ENCODE measurements at places on chromosomes 5 and 9.

GRCh38 chr9:111762556-111762955 is 32.2 kb downstream of the SHOC1 start:
- no peak for DNase-seq

GRCh38 chr9:112545237-112545636 is 58.6 kb downstream of the KIAA1958 start:
- DNase-seq, result no peak

DNA sequence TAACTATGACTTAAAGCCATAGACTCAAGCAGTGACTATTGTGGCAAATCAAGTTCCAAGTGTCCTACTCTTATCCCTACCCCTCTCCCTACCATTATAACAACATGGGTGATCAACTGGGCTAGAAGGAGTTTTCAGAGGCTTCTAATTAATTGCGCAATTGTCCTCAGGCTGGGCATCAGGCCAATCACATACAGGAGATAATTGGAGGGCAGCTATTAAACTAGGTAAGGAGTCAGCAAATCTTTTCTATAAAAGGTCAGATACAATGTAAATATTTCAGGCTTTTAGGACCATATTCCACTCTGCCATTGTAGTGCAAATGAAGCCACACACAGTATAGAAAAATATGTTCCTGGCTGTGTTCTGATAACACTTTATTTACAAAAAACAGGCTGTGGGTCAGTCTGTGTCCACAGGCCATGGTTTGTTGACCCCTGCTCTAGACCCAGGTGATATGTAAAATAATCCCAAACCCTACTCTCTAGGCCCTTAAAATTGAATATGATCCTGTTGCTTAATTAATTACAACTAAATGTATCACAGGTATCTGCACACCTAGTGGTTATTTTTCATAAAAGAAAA is 141.4 kb upstream of the PIK3R1 start:
- DNase-seq, result no peak

- DNase-seq, result no peak
Observed at GRCh38 chr5:66848749-66849641, 252.8 kb downstream of the MAST4 start.

DNA sequence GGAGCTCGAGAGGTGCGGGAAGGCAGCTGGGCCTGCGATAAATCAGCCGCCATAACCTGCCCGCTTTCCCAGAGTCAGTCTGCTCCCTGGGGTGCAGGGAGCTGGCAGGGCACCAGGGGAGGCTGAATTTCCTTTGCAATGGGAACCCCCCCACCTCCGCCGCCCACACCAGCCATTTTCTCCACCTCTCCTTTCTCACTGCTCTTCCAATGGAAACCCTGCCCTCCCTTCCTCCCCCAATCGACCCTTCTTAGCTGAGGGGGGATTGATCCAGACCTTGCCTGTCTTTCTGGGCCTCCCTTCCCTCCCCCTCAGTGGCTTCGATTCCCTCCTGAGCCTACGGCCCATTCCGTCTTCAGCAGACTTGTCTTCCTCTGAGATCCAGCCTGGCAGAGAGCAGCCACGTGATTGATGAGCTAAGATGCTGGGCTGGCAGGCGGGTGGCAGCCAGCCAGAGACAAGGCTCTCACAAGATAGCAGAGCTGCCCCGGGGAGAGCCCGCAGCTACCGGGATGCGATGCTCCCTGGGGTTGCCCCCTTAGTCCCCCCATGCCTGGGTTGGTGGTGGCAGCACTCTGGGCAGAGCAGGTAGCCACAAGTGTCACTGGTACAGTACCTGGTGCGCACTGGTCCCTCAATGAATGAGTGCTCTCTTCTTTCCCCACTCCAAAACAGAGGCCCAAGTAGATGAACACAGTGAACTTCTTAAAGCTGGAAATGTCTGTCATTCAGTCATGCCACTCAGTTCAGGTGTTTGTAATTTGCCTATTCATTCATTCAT is 53.7 kb upstream of the FABP6 start:
- DNase-seq, result no peak

GRCh38 chr5:40655138-40655537 is 24.6 kb upstream of the PTGER4 start:
- no peak for DNase-seq

DNA sequence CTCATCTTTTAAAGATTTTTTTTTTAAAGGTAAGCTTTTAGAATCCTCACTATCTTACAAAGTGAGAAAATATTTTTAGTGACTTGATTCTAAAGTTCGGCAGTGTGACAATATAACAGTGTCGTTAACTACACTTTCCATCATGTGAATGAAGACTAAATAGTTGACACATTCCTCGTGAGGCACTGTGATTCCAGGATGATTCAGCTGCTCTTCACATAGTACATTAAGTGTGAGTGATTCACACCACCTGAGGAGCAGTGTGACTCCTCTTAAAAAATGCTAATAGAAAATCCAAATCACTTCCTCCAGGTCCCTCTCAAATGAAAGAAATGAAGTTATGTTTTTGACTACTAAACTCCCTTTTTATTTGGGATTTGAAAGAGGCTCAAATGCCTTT is 589.5 kb downstream of the GABRG2 start:
- no peak for DNase-seq

GRCh38 chr5:175123542-175123941 is 320.4 kb downstream of the DRD1 start:
- DNase-seq, result no peak

- DNase-seq, result peak; percentile 42
Observed at GRCh38 chr5:142770650-142771609, 753 bp downstream of the ARHGAP26 start.

DNA sequence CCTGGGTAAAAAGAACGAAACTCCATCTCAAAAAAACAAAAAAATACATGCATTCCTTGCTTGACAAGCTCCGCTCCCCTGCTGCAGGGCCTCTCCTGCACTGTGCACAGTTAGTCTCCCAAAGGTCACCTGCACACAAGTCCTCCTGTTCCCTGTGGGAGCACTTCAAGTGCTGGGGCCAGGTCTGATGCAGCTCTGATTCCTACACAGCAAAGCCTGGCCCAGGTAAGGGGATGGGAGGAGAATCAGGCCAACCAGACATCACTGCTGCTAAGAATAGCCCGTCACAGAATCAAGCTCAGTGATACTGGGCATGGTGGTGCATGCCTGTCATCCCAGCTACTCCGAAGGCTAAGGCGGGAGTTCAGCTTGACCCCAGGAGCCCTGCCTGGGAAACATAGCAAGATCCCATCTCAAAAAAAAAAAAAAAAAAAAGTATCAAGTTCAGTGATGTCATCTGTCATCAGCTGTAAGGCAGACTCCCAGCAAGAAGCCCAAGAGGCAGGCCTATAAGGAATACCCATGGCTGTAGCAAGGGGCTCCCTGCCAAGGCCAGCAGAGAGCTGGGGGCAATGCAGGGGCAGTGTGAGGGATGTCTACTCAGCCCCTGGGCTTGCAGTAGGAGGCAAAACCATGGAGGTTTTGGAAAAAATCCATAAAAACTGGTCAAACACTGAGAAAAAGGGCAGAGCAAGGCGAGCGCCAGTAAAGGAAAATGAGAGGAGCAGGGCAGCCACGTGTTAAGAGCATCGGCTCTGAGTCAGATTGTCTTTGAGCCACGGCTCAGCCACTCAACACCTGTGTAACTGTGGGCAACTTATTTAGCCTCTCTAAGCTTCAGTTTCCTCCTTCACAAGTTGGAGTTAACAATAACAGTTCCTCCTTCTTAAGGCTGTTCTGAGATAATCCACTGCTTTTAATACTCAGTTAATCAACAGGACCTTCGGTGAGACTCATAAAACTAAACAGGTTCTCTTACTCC is 3.2 kb downstream of the TPM2 start:
- DNase-seq, result no peak

DNA sequence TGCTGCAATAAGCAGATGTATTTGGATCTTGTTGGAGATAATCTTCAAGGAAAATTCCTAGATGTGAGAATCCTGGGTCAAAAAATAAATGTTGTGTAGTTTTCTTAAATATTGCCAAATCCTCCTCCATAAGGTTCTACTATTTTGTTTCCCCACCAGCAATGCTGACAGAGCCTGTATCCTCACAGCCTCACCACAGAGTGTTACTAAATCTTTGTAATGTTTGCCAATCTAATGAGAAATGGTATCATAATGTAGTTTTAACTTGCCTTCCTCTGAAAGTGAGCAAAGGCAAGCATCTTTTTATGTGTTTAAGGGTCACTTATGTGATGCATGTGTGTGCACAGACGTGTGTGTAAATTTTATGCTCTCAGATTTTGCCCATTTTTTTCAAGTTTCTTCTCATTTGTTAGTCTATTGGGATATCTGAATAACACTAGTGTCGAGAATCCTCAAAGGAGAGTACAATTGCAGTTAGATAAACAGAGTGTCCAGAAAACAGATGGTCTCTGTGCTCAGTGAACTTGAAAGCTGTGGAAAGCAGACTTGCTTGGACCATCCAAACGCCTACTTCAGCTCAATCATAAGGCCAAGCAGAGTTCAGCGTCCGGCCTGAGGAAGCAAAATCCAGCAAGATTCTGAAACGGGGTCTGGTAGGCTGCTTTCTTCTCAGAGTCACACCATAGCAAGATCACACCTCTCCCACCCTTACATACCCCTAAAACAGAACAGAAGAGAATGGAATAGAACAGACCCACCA is 35.7 kb upstream of the UGT3A1 start:
- DNase-seq, result no peak

DNA sequence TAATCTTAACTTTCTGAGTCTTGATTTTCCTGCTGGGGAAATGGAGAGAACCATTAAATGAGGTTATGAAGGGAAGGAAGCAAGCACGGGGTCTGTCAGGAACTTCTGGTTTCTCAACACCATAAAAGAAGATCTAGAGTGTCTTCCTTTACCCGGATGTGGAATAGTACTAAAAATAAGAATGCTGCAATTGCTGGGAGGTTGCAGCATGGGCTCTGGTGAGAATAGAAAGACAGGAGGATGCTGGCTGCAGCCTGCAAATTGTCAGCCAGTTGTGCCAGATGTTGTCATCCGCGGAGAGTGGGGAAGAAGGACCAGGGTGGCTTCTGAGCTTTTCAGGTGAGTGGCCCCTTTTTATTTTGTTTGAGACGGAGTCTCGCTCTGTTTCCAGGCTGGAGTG is 69.3 kb upstream of the STC2 start:
- no peak for DNase-seq

DNA sequence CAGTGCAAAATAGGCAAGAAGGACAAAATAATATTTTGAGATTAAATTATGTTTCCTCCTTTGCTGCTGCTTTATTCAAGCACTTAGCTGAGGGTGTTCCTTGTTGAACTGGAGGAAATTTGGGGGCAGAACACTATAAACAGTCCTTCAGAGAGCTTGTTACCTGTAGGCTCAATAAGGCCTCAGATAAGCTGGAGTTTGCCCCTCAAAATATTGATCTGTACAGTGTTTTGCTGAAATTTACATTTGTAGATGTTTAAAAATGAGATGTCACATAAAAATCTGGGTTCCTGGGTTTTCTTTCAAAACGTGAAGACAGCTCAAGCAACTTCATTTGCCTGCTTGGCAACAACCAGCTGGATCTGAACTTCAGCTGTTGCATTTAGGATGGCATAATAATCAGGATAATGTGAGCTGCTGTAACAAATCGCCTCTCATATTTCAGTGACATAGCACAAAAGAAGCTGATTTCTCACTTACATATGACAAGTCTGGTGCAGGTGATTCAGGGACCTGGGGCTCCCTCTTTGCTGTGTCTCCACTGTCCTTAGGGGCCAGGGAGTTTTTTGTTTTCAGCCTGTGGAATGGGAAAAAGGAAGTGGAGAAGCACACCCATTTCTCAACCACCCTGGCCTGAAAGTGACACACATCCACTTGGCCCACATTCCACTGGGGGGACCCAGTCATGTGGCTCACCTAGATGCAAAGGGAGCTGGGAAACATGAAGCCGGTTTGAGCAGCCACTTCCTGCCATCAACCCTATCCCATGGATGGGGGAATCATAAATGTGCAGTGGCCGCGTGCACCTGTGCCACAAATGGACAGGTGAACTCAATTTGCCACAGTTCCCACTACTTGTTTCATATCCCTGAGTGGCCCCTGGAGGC is 2.4 kb upstream of the PSAT1 start:
- DNase-seq, result no peak
